ENCODE measurements at places on chromosomes 6 and 20.

DNA sequence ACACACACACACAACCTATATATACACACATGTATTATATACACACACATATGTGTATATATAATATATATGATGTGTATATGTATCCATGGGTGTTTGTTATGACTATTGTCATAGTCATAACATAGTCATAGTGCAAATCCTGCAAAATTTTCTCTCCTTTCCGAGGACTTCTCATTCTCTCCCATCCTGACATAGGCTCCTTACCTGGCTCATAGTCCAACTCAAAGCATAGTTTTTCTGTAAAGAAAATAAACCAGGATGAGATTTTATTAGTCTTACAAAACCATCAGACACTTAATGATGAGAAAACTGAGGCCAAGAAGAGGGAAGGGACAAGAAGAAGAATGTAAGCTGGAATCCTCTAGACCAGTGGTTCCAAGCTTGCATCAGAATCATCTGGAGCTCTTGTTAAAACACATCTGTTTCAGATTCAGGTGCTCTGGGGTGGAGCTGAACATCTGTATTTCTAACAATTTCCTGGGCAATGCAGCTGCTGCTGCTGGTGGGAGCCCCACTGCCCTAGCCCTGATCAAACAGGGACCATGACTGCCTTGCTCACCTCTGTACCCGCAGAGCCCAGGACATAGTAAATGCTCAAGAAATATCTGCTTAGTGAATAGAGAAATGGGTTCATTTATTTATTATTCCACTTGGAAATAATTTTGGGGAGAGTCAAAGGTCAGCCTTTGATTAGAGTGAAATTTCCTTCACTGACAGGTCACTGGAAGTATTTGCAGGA lies 5.3 kb downstream of the TRIM10 start:
- no peak for DNase-seq

DNA sequence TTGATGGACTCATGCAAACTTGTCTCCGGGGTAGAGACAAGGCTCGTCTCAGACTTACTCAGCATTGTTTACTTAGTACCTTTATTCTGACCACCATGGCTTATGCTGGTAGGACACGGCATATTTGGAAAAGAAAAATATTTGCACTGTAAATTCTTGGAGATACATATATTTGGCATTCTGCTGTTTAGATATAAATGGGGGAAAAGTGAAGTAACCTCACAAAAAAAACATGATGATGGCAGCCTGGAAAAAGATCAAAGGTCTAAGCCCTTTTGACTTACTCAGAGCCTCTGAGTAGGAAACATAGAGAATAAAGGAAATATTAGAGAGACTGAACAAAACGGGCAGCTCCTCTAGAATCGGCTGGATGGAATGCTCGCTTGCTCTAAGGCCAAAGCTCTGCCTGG lies 32.5 kb downstream of the PDE10A start:
- DNase-seq: no peak

DNA sequence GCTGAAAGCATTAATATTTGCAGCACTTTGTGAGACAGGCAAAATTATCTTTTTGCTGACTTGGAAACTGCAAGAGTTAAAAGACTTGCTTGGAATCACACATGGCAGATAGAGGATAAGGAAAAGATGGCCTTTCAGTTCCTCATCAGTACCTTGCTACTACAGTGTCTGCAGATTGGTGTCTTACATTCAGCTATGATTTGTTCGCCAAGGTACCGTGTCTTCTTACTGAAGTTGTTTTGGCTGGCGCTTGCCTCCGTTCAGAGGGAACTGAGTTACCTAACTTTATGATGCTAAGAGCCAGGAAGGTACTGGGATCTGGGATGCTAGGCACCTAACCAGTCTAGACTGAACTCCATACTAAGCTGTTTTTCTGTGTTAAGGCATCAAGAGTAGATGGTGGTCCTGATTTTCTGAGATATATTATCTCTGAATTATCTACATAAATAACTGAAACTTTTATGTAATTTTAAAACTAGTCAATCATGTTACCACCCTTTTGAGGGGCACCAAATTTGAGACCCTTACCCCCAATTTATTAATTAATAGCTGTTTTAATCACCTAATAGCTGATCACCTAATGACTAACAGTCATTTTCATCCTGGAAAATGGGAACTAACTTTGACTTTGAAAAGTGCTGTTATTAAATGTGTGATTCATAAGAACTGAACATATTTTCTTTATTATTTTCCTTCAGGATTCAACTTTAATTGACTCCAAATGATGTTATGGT lies 2.5 kb downstream of the WTAP start:
- DNase-seq: no peak

DNA sequence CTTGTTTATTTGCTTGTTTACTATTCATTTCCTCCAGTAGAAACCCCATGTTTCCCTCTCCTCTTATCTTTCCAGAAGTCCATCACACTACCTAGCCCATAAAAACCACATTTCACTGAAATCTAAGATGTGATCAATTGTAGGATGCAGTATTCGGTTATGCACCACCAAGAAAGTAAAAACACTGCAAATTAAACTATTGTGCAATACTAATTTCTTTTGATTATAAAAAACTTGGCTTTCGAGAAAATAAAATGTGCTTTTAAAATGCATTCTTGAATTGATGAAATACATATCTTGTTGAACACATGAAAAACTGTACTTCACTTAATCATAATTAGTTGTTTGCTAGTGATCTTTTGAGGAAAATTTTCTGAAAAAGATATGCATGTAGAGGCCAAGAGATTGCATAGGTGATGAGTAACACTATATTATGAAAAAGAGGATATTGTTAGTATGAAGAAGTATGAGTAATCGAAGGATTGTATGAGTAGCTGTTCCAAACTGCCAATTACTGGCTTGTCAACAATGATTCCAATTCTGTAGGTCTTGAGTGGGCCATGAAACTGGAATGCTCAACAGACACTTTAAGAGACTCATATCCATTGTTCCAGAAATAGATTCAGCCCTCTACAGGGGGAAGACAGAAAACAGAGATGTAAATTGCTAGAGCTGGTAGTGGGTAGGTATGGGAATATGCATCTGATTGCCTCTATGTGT lies 79.7 kb downstream of the RNF217 start:
- no peak for DNase-seq

DNA sequence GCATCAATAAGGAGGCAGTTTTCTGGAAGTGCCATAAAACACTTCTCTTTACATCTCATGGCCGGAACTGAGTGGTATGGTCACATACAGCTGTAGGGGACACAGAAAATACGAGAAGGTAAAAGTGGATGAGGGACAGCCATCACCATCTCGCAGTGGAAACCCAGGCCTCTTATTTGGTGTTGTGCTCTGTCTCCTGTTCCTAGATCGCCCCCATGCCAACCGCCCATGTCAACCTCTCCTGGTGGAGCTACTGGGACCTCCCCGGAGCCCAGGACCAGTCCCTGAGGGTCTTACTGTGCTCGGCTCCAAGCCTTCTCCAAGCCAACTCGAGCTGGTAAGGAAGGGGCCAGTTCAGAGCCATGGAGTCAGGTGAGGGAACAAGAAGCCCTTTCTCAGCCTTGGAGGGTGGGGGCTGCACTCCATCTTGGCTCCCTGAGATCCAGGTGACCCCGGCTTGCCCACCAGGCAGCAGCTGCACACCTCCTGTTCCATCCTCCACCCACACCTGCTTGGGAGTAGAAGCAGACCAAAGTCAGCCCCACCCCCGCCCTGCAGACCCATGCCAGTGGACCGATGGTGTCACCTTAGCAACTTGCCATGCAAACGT lies 149.0 kb upstream of the CST7 start:
- no peak for DNase-seq

- no peak for DNase-seq
Measured at GRCh38 chr20:17735206-17735804, 35.5 kb downstream of the BANF2 start.

DNA sequence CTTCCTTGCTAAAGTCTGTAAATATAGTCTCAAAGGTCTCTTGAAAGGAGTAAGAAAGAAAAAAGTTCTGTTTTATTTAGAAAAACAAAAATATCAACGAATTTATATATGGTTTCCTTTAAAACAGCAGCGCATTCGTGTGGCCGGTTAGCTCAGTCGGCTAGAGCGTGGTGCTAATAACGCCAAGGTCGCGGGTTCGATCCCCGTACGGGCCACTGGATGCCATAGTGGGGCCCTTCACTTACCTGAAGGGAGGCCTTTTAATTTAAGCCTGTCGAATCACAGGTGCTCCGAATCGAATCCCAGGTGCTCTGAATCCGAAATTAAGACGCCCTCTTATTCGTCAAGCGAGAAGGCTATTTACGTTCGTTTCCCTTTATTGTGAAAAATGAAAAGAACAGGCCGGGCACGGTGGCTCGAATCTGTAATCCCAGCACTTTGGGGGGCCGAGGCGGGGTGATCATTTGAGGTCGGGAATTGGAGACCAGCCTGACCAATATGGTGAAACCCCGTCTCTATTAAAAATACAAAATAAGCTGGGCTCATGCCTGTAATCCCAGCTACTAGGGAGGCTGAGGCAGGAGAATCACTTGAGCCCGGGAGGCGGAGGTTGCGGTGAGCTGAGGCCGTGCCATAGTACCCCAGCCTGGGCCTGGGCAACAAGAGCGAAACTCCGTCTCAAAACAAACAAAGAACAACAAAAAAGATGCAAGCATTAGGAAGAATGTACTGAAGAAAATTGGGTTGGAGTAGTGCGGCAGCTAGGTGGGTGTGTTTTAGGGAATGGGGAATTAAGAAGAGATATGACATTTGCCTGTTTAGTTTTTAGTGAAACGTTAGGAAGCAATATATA lies 195.8 kb upstream of the ZNF184 start:
- no peak for DNase-seq

GRCh38 chr6:38684237-38684636 lies 18.7 kb downstream of the GLO1 start:
- DNase-seq: no peak

DNA sequence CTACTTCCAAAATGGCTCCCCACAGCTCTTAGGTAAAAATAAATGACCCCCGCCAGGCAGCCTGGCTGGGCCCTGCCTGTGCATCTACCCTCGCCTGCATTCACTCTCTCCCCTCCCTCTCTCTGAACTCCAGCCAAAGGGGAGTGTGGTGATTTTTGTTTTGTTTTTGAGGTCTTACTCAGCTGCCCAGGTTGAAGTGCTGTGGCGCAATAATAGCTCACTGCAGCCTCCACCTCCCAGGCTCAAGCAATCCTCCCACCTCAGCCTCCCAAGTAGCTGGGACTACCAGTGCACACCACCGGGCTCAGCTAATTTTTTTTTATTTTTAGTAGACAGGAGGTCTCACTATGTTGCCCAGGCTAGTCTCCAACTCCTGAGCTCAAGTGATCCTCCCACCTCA lies 15.8 kb downstream of the NFATC2 start:
- no peak for DNase-seq

DNA sequence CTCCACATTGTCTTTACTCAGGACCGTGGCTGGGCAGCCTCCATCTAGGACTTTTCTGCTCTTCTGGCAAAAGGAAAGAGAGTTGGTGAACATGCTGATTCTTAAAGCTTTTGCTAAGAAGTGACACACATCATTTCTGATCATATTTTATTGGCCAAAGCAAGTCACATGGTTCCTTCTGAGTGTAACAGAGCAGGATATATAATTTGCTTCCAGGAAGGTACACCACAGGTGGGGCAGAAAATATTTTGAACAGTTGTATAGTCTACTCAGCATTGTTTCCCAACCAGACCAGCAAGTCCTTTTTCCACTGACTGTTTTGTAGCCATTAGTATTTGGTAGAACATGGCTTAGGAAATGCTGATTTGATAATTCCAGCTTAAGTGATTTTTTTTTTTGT lies 73.5 kb downstream of the AKAP7 start:
- DNase-seq: no peak

- DNase-seq: no peak
Measured at GRCh38 chr6:161142957-161143296, 130.9 kb downstream of the AGPAT4 start.

GRCh38 chr6:108441141-108441540 lies 119.6 kb upstream of the FOXO3 start:
- no peak for DNase-seq

DNA sequence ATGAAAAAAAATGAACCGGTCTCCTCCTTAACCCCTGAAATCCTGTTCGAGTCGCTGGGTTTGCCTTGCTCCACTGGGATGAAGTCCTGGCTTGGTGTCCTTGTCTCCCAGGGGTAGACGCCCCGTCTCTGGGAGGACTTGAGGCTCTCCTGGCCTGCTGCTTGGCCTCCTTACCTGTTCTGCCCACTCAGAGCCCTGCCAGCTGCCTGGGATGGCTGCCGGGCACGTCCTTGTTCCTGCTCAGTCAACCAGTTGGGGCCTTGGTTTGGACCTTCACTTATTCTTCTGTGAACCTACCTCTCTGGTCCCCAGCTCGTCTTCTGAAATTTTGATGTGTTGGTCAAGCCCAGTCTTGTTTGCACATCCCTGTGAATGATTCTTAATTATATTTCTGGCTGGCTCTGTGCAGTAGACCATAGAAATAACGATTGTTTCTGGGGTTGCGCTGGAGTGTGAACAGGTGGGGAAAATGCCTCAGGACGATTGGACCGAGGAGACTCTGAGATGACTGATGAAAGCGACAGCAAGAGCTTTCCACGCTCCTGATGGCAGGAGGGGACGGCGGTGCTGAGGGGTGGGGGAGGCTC lies 126.5 kb upstream of the ESR1 start:
- DNase-seq: no peak

- no peak for DNase-seq
Measured at GRCh38 chr6:27161946-27162603, 85.4 kb upstream of the PRSS16 start.

GRCh38 chr6:92259171-92259570 lies 1160.2 kb downstream of the EPHA7 start:
- no peak for DNase-seq

DNA sequence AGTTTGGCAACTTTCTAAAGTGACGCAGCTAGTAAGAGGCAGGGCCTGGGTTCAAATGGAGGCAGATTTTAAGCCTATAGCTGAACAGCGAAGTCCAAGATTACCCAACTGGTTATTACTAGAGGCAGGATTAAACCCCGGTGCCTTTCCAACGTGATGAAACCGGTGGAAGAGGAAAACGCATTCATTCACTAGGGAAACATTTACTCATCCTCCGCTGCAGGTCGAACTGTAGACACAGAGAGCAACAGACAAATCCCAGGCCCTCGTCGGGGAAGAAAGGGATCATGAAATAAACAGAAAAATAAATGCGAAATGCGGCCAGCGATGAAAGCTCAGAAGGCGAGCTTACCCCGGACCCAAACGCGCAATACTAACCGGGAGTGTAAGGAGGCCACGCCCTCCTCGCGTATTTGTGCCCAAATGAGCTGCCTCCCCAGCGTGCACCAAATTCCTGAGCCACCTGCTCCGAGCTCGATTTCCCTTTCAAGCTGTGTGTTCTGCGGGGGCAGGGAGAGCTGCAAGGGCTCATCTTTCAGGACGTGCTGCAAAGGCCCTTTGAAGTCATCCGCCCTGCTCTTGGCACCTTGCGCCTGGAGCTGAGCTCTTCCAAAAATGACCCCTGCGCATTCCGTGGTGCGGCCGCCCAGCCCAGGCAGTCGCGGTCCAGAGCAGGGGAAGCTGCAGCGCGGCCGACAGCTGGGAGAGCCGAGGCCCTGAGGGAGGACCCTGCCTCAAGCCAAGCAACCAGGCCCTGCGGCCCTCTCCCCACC lies 46.9 kb downstream of the PDYN start:
- no peak for DNase-seq

GRCh38 chr6:3534599-3534998 lies 77.7 kb upstream of the SLC22A23 start:
- DNase-seq: no peak
